ENCODE measurements at places on chromosomes 6 and 20.

DNA sequence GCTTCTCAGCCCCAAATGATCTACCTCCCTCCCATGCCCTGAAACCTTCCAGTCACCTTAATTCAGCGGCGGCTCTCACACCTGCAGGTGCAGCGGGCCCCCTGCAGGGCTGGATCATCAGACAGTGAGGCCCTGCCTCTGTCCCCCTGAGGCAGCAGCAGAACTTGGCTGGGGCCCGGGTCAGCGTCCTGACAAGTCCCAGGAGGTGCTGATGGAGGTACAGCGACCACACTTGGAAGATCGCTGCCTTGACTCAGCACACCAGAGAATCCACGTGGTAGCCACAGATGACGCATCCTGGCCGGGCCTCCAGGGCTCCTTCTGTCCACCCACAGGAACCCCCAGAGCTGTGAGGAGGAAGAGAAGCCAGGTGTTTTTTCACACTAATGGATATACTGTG, 116.4 kb upstream of the THBS2 start:
- DNase-seq, result no peak

GRCh38 chr20:34689486-34689885, 12.6 kb upstream of the PIGU start:
- DNase-seq, result no peak

DNA sequence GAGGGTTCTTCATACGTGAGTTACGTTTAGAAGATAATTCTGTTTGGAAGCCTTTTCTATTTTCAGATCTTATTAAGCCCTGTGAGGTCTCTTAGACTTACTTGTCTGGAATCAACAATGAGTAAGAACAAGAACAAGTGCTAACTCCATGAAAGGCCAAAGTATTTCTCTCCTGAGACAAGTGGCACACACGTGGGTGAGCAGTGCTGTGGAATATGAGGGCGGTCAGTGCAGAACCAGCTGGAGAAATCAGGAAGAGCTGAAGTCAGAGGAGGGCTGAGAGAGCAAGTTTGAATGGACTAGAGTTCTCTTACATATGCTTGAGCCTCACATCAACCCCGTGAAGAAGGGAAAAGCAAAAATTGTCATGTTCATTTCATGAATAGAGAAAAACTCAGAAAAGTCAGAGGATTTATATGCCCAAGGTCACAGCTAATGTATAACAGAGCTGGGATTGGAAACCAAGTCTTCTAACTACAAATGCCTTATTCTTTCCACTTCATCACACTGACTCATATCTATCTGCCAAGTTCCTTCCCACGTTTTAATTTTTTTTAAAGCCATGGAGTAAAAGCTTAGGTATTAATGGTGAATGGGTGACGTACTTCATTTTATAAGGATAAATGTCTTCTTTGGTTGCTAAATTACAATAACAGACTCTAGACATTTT, 201.3 kb upstream of the DTNBP1 start:
- DNase-seq, result no peak

DNA sequence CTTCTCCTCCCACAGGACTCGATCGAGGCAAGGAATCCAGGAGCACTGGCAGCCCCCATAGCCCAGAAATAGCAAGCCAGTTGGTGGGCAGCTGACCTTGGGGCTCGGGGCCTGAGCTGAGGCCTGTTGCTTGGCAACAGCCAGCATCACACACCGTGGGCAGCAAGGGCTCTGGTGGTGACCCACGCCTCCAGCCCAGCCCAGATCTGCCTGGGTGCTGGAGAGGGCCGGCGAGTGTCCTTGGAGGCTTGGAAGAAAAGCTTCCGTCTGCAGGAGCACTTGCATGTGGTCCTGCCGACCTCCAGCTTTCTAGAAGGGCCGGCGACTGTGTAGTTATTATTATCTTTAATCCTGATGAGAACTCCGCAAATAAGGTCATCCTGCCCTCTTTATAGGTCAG, 67.3 kb downstream of the STK35 start:
- no peak for DNase-seq

GRCh38 chr6:83883240-83883639, 23.8 kb downstream of the CYB5R4 start:
- no peak for DNase-seq

DNA sequence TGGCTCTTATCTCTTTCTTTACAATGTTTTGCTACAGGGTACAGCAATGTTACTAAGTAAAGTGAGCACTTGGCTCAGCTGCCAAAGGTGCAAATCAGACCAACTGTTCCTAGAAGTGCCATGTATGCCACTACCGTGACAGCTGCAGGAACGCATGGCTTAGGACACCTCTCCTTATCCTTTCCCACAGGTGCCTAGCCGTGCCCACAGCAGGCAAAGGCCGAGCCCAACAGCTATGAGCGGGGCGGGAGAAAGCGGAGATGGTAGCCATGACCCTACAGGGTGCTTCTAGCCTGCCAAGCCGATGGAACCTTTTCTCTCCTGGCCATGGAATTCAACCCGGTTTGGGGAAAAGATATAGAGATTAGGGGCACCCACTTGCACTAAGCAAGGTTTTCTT, 97.1 kb downstream of the FAXC start:
- no peak for DNase-seq

DNA sequence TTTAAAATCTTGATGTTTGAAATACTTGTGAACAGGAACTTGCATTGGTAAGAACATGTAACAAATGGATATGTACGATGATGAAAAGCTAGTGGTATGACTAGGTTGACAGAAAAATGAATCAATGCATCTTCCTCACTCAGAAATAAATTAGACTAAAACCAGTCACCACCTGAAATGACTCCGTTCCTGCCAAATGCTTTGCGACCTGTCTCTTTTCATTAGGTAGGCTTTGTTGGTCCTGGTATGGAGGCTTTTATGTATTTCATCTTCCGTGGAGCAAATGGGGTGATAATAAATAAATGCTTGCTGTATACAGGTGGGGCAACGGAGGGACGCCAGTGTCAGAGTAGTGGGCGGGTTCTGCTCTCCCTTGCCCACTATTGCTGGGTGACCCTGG, 17.1 kb upstream of the ULBP3 start:
- DNase-seq, result no peak

Data from D721Med (cell line).